ENCODE measurements at places on chromosomes 2 and 18.

GRCh38 chr2:1371082-1371481 lies 42.2 kb upstream of the TPO start:
- DNase-seq: no peak

DNA sequence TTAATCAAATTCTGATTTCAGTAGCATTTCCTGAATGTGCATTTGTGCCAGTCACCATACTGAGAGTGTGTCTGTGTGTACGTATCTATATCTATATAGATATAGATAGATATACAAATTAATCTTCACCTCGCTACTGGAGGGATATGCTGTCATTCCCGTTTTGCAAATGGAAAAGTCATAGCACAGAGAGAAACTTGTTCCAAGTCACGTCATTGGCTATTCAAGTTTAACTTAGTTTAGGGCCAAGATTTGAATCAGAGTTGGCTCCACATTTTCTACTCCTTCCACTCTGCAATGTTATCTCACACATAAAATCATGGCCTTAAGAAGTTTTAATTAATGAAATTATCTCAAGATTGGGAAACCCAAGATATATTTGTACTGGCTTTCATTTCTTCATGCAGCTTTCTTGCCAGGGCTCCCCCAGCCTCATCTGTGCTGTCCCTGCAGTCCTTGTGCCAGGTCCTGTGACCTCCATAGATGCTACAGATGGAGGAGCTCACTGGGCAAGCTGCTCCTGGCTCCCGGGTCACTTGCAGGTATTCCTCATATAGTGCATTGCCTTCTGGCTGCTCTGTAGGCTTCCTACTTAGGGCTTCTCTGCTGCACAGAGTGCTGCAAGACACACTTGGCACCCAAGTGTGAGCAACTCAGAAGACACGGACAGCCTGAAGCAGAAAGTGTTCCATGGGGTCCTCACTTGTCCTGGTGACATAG lies 245.8 kb downstream of the KCNS3 start:
- DNase-seq: peak; percentile 74

- no peak for DNase-seq
Measured at GRCh38 chr2:204363513-204363912, 181.8 kb upstream of the PARD3B start.

GRCh38 chr2:232374356-232374755 lies 4.2 kb upstream of the ALPP start:
- DNase-seq: no peak

DNA sequence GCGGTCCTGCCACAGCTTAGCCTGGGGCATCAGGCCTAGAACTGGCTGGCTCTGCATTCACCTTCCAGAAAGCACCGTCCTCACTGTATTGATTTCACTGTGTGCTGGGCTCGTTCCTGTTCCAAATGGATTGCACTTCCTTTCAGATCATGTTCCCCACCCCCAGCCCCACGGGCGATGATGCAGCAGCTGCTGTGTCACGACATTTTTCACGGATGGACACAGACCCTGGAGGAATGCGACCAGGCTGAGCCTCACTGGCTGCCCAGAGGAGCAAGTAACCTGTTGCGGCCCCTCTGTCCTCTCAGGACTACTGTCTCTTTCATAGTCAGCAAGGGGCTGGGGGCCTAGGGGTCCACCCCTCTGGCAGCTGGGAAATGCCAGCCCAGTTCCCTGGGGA lies 50.3 kb downstream of the CAPN13 start:
- DNase-seq: no peak

GRCh38 chr2:82650038-82650437 lies 1809.0 kb downstream of the SUCLG1 start:
- no peak for DNase-seq

DNA sequence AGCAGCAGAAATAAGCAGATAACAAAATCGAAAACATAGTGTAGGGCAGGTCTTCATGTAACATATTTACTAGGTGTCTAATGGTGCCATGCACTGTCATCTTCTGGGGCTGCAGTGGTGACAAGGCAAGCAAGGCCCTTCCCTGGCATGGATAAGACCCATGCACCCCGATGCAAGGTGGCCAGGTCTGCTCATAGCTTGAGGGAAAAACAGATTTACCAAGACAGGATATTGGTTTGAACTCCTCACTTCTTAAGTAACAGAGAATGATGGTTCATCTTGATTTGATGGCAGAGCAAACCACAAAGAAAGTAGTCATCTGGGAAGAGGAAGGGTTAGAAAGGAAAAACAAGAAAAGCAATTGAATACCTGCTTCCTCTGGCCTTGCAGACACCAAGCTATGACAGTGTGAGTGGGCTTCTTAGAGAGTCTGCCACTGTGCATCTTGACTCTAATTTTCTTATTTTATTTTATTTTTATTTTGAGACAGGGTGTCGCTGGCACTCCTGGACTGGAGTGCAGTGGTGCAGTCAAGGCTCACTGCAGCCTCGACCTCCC lies 35.8 kb upstream of the EML6 start:
- no peak for DNase-seq

DNA sequence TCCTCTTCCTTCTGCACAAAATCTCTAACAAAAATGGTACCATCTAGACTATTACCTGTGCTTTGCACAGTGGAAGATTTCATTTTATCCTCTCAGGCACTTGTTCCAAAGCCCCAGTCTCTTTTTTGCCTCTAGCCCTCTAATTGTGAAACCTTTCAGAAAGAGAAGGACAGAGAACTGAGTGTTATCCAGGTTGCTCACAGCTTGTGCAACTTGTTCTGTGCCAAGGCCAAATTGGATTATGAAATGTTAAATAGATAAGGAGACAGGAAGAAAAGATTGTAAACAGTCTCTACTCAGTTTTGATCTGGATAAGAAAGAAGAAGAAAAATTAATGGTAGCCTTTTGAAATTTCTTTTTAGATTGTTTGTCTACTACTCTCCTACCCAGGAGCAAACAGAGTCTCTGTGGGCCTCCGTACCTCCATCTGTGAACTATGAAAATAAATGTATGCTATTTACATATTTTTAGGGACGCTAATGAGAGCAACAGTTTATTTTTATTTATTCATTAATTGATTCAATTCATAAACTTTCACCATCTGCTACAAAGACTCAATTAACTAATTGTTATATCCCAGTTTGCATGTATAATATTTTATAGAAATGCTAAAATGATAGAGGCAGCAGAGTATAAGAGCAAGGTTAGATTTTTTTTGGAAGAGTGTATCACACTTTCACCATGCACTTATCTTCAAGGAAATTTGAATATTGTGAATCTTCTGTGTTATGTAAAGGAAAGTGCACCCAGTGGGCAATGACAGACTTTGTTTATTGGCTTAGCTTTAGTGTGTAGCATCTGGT lies 339.0 kb upstream of the ETAA1 start:
- DNase-seq: no peak

- no peak for DNase-seq
Measured at GRCh38 chr2:233039846-233040530, 7.5 kb downstream of the NEU2 start.

DNA sequence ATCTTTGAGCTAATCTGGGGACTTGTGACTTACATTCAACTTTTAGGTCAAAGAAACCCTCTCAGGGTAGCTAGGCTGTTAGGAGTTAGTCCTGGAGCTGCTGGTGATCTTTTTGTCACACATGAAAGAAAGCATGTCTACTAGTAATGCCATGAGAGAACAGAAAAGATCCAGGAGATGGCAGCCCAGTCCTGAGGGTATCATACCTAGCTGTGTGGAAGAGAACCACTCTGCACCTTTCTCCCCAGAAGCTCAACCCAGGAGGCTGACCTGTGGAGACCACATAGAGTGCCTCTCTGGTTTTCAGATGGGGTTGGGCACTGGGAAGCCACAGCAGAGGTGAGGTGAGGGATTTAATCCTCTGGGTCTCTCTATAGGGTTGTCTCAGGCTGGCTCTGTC lies 460.2 kb upstream of the UBE2E3 start:
- DNase-seq: no peak

GRCh38 chr18:46868169-46868921 lies 49.0 kb downstream of the PIAS2 start:
- DNase-seq: no peak

DNA sequence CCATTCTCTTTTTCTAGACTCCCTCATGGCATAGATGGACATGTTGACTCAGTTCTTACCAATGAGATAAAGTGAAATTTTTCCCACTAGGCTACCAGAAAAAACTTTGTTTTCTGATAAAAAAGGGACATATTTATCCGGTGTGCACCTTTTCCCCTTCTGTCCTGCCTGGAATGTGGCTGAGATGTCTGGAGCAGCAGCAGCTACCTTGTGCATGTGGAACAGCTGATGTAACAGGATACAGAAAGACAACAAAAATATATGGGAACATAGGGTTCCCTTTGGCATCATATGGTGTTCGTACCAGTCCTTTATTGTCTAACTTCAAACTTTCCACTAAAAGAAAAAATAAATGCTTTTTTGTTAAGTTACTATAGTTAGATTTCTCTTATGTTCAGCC lies 460.2 kb upstream of the HS6ST1 start:
- DNase-seq: no peak

DNA sequence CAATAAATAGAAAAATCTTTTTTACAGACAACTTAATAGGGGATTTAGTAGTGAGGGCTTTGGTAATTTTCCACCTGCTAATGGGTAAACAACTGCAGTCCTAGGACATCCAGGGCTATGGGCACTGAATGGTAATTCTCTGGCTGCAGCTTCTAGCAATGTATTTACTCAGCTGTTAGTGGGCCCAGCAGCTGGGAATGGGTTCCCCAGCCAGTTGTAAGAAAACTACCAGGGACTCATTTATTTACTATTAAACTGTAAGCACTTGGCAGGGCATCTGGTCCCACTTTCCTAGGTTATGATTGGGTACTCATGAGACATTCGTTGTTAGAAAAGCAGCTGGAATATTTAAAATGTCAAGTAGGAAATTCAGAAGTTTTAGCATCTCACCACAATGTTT lies 363.8 kb upstream of the TRIB2 start:
- no peak for DNase-seq

- DNase-seq: no peak
Measured at GRCh38 chr2:238162251-238162845, 3.6 kb downstream of the ERFE start.

DNA sequence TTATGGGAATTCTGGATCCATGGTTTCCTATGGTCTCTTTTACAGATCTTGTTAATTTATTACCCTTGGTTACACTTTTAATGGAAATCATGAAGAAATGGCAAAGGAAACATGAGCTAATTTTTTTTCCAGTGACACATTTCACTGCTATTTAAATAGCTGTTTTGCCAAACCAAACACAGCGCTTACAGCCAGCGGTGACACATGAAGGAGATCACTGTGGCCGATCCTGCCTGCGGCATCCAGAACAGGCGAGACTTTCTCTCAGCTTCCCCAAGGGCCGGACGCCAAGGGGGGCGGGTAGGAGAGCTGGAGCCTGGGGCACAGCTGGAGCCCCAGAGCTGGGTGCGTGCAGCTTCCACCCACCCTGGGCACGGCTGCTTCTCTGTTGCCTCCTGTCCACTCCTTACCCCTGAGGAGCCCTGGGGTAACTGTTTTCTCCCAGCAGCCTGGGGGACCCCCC lies 81.4 kb upstream of the PKDCC start:
- peak; percentile 80 for DNase-seq

DNA sequence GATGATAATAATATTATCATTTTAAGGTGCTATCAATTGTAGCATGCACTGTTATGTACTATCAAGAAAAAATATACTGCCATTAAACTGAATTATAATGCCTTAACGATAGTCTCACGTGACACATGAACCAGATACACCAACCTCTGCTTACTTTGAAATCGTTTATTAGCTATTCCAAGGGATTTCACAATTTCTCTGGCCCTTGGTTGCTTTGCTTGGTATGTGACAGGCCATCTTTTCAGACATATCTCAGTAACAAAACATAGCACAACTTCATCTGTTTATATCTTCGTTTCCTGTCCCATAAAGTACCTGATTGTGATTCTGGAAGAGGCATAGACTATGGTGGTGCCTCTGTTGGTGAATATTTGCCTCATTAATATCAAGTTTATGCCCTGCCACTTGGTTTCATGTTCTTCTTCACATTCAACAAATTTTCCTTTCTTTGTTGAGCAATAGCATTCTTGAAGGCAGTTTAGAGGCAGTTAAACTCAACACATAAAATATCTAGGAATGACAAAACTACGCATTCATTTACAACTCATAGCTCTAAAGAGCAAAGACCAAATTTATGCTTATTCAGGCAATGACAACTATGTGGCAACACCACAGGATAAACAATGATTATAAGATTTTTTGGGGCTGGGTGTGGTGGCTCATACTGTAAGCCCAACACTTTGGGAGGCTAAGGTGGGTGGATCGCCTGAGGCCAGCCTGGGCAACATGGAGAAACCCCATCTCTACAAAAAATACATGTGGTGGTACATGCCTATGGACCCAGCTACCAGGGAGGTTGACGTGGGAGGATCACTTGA lies 84.3 kb downstream of the MCFD2 start:
- no peak for DNase-seq

GRCh38 chr2:40028792-40029488 lies 249.9 kb upstream of the THUMPD2 start:
- no peak for DNase-seq

DNA sequence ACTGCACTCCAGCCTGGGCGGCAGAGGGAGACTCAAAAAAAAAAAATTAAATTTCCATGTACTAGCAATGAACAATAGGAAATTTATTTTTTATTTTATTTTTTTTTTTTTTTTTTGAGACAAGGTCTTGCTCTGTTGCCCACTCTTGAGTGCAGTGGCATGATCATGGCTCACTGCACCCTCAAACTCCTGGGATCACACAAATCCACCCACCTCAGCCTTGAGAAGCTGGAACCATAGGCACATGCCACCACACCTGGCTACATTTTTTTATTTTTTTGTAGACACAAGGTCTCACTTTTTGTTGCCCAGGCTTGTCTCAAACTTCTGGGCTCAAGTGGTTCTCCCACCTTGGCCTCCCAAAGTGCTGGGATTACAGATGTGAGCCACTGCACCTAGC lies 16.9 kb downstream of the CNOT9 start:
- no peak for DNase-seq

- no peak for DNase-seq
Measured at GRCh38 chr18:76979111-76979751, 153.4 kb downstream of the MBP start.

GRCh38 chr2:230305416-230306275 lies 21.3 kb upstream of the SP140L start:
- DNase-seq: no peak

- DNase-seq: no peak
Measured at GRCh38 chr18:44899832-44900231, 219.1 kb downstream of the SETBP1 start.

- DNase-seq: no peak
Measured at GRCh38 chr18:77762642-77763041, 513.0 kb downstream of the GALR1 start.

DNA sequence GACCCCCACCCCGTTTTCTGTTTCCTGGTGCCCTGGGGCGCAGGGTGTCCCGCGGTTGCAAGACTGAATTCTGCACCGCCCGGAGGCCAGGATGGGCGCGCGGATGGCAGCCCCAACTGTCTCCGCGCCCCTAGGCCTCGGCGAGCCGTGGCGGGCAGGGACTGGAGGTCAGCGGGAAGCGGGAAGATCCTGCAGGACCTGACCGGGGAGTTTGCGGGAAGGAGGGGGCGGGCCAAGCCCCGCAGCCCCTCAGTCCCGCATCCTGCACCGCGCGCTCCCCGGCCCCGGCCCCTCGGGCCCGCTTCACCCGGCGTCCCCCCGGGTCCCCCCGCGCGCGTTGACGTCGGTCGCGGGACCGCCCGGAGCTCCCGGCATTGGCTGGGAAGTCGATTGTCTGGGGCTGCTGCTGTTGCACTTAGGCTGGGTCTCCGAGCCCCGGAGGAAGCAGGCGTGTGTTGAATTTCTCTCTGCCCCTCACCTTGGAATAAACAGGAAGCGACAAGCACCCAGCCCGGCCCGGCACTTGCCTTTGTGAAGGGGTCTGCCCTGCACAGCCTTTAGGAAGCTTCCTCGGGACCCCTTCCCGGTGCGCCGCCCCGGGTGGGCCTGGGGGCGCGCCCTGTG lies at the start of gene LDLRAD4:
Gene LDLRAD4, plus strand, starts transcription at position 393 of the 624 bp plus-strand sequence.
- peak; percentile 54 for DNase-seq

- DNase-seq: peak; percentile 31
Measured at GRCh38 chr2:202149155-202149762, 76.2 kb downstream of the KIAA2012 start.

Data from muscle of arm (tissue), 14 donors.